ENCODE measurements at places on chromosomes 3 and 15. TPM values are rescaled to one million over a fixed set of nuclear protein-coding genes. Genes with fewer than 3 reads are reported as not detected.

Gene POPDC2
- total RNA-seq: 3.2 TPM

Gene SNAP23
- 48.1 TPM for total RNA-seq

Gene NEK10
- 0.42 TPM for total RNA-seq

Gene GLDN
- not detected for total RNA-seq

Gene ABI3BP
- total RNA-seq: not detected

Gene CCDC13
- total RNA-seq: 0.42 TPM

Gene CAMK2N2
- 0.77 TPM for total RNA-seq

Gene CLEC3B
- 0.24 TPM for total RNA-seq

Gene TAGLN3
- total RNA-seq: not detected

Gene GHSR
- total RNA-seq: not detected

Gene GOLGA8G
- not detected for total RNA-seq

Gene CSPG5
- total RNA-seq: 0.53 TPM

Gene LRRC34
- 2.5 TPM for total RNA-seq

Gene THPO
- total RNA-seq: not detected

Gene DUOX1
- not detected for total RNA-seq

Gene GPR62
- total RNA-seq: not detected

Gene SI
- total RNA-seq: not detected

Gene GBE1
- 22.5 TPM for total RNA-seq

Gene TMEM207
- not detected for total RNA-seq

Gene IRAK2
- 5.1 TPM for total RNA-seq

Gene CMTM7
- total RNA-seq: 33.5 TPM

Gene CADPS
- total RNA-seq: not detected

Gene AGBL1
- not detected for total RNA-seq

Gene EPHA3
- total RNA-seq: not detected
